WTC11 (cell line): ENCODE measurements at places on chromosomes 6 and 20.

GRCh38 chr20:14830899-14831298 is 493.5 kb upstream of the FLRT3 start:
- DNase-seq: no peak

GRCh38 chr6:163386329-163386908 is 28.1 kb upstream of the QKI start:
- no peak for DNase-seq

GRCh38 chr20:11907621-11908020 is 10.1 kb upstream of the BTBD3 start:
- no peak for DNase-seq

DNA sequence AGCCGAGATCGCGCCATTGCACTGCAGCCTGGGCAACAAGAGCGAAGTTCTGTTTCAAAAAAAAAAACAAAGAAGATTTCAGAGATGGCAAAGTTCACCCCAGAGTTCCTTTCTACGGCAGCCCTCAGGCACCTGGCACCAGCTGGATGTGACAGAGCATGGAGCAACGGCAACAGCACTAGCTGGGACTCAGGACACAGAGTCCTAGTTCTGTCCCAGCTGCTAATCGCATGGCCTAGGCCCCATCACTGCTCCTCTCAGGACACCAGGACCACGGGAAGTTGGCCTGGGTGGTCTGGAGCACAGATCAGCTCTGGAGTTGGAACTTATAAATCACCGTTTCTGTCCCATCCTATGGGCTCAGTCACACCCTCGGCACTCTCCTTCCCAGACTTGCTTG is 1.1 kb downstream of the PGC start:
- no peak for DNase-seq

- DNase-seq: peak; percentile 87
Measured at GRCh38 chr20:62366370-62367135, 559 bp downstream of the LAMA5 start.

GRCh38 chr6:134564705-134565104 is 246.8 kb upstream of the SGK1 start:
- no peak for DNase-seq

DNA sequence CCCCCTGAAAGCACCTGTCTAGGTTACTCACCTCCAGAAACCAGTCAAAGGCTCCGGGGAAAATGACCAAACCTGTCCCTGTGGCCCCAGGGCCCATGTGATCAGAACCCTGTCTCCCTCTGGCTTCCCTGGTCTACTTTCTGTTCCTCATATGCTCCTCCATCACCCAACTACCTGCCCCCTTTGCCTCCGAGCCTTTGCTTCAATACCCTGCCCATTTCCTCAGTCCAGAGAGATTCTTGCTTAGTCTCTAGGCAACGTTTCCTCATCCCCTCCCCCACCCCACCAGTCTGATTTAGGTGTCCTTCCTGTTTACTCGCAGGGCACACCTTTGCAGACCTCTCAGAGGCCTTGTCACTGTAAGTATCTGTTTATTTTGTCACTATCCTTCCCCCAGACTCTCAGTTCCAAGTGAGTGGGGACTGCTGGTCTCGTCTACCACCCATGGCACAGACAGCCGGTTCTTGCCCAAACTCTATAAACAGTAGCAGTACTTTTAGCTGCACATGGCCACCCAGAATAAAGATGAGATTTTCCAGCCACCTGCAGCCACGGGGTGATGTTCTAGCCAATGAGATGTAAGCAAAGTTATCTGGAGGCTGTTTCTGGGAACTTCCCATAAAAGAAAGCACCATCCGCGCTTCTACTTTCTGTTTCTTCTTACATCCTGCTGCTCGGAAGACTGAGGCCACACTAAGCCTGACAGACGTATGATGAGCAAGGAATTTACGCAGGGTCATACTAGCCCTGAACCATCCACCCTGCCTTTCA is 13.3 kb downstream of the ELOVL5 start:
- no peak for DNase-seq

GRCh38 chr6:53864781-53865180 is 70.0 kb downstream of the LRRC1 start:
- no peak for DNase-seq

GRCh38 chr20:41425180-41425884 is 58.7 kb upstream of the EMILIN3 start:
- no peak for DNase-seq

DNA sequence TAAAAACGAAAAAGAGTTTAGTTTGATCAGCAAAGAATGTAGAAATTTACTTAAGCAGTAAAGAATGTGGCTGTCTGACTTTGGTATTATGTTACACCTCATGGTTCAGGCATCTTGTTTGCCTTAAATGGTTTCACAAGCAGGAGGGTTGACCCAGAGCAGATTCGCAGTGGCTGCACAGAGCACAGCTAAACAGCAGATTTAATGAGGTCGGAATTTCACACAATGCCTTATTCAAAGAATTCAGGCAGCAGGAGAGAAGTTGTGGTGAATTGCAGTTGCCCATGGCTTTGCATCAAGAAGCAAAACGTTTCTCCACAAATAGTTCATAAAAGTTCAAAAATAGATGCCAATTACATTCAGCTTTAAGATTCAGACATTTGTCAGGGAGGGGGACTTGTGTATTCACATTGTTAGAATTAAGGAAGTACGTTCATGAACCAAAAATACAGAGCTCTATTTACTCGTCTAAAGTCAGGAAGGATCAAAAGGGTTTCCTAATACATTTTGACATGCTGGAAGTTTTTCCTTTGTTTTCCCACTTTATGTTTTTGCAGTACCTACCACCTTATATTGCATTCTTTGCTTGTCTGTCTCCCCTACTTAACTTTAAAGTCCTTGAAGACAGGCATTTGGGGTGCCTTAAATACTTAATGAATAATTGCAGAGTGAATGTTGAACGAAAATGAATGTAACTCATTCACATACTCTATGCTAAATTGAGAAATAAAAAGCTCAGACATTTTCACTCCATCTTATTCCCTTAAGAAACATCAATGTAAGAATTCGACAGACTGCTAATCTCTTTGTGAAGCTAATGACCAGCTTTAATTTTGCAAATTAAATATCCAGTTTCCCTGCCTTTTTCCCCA is 1163.6 kb upstream of the CITED2 start:
- DNase-seq: no peak

GRCh38 chr20:49285813-49286494 is 8.1 kb upstream of the ZNFX1 start:
- DNase-seq: no peak

GRCh38 chr6:149906405-149906804 is 8.5 kb upstream of the RAET1E start:
- DNase-seq: no peak

DNA sequence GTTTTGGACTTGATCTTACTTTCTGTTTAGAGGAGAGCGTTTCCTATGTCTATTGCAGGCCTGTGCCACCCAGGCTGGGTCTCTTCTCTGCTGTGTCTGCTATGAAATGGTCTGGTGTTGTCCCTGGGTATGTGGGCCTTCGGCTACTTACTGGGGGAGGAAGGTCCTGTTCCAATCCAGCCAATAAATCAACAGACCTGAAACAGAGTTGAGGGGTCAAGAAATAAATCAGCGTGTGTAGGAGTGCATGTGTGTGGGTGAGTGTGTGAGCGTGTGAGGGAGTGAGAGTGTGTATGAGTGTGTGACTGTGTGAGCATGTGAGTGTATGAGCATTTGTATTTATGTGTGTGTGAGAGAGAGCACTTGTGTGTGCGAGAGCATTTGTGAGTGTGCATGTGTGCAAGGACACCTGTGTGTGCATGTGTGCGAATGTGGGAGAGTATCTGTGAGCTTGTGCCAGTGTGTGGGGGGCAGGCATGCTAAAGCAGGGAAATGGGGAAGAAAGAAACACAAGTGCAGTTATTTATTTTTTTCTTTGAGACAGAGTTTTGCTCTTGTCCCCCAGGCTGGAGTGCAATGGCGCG is 86.3 kb upstream of the PMEPA1 start:
- DNase-seq: no peak

DNA sequence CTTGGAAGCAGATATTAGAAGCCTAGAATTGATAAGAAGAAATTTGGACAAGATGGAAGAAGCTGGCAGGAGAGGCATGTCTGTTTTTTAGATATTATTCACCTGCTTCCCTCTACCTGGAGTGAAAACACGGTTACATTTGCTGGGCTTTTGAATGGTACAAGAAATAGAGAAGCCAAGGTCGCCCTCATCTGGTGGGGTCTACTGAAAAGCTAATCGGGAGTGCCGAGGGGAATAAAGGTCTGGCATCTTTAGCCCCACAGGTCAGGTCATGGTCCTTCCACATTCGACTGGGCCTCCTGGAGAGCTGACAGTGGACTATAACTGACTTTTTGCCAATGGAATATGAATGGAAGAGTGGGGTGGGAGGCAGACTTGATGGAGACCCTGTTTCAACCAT is 4.6 kb upstream of the C2 start:
- DNase-seq: peak; percentile 50

- no peak for DNase-seq
Measured at GRCh38 chr6:35401514-35401913, 50.6 kb upstream of the FANCE start.

- DNase-seq: no peak
Measured at GRCh38 chr6:142728364-142728763, 216.6 kb downstream of the HIVEP2 start.

GRCh38 chr6:25750906-25751305 is 3.6 kb upstream of the SLC17A4 start:
- no peak for DNase-seq

GRCh38 chr20:16390991-16391390 is 182.3 kb downstream of the KIF16B start:
- DNase-seq: no peak

DNA sequence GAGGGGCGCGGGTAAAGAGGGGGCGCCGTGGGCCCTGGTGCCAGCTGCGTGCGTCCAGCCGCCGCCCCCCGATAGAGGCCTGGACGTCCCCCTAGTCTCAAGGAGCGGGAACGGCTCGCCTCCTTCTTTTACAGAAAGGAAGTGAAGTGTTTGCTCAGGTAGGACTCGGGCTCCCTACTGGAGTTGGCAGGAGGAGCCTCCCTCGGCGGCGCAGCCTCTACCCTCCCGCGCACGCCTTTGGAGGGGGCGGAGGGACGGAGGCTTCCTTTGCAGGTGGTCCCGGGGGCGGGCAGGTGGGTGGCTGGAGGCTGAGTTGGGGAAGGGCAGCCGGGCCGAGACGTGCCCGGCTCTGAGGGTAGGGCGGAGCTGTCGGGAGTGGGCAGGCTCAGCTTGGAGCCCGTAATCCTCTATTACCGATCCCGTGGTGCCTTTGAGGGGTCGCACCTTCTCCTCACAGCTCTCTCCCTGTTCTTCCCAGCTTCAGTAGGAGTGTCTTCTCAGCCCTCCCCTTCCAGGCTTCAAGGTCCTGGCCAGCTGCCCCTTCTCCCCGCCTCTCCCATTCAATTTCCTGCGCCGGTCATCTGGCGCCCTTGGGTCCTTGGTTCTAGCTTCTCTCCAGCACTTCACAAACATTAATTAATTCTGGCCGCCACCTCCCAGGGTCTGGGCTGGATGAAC is 728 bp downstream of the ITPR3 start:
- peak; percentile 48 for DNase-seq

- DNase-seq: no peak
Measured at GRCh38 chr6:137261761-137262160, 42.6 kb upstream of the IFNGR1 start.

- no peak for DNase-seq
Measured at GRCh38 chr6:170367241-170367640, 60.7 kb downstream of the FAM120B start.

DNA sequence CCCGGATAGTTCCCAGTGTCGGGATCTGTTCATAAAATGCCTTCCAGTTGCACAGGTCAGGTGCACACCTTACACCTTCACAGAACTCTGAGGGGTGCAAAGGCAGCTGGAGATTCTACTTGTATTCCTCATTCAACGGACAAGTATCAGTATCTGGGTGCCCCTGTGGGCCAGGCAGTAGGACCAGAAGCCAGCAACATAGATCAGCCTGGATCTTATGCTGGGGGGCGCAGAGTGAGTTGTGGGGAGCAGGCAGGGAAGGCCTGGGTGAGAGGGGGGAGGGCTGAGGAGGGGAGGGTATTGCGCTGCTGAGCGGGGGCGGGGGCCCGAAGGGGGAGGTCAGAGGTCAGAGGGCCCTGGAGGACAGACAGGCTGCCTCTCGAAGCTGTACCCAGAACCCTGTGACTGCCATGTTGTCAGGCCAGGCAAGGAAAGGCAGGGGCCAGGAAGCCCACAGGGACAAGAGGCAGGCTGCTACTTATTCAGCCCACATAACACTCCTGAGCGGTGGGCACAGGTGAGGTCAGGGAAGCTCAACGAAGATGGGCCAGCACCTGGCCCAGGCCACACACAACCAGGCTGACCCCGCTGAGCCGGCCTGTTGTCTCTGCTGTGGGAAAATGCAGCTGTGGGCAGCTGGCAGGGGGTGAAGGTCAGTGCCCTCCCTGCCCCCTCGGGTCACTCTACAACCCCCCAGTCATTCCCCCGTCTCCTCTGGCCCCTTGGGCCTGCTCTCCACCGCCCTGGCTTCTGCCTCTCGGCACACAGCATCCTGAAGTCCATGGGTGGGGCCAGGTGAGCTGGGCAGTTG is 1.1 kb downstream of the OPRL1 start:
- DNase-seq: no peak

GRCh38 chr6:69900869-69901268 is 34.5 kb downstream of the COL19A1 start:
- DNase-seq: no peak

GRCh38 chr6:99589290-99589672 is 17.4 kb upstream of the PRDM13 start:
- DNase-seq: peak; percentile 47

GRCh38 chr6:167331565-167331964 is 6.7 kb downstream of the TTLL2 start:
- no peak for DNase-seq

DNA sequence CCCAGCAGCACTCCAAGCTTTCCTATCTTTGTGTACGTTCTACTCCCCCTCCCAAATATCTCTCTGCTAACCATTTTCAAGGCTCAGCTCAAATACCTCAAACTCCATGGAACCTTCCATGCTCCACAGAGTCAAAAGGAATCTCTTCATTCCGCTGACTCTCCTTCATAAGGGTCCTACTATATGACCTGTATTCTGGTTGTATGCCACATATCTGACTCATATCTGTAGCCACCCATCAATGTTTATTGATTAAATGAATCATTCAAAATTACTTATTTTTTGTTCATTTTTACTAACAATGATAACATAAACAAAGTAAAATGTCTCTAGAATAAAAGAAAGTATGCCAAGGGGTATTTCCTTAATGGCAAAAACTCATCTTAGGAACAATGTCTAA is 123.2 kb downstream of the ARHGAP18 start:
- no peak for DNase-seq

GRCh38 chr6:46352541-46353268 is 138.5 kb downstream of the RCAN2 start:
- DNase-seq: no peak

- DNase-seq: no peak
Measured at GRCh38 chr6:50717734-50718457, 4.6 kb downstream of the TFAP2D start.
